NCI-H2227 treated with DMSO at 0.1 percent for 48 hours (cell line): ENCODE measurements at places on chromosomes 16 and 17.

DNA sequence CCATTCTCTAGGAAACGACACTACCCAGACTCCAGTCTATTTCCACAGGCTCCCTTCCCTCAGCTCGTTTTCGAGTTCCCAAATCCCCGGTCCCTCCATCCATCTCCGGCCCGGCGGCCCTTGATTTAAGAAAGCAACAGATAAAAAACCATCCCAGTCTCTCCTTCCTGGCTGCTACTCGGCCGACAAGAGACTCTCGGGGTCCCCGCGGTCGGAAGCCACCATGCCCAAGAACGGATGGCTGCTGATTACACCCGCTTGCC, 182 bp downstream of the RPL26 start:
- no peak for DNase-seq

DNA sequence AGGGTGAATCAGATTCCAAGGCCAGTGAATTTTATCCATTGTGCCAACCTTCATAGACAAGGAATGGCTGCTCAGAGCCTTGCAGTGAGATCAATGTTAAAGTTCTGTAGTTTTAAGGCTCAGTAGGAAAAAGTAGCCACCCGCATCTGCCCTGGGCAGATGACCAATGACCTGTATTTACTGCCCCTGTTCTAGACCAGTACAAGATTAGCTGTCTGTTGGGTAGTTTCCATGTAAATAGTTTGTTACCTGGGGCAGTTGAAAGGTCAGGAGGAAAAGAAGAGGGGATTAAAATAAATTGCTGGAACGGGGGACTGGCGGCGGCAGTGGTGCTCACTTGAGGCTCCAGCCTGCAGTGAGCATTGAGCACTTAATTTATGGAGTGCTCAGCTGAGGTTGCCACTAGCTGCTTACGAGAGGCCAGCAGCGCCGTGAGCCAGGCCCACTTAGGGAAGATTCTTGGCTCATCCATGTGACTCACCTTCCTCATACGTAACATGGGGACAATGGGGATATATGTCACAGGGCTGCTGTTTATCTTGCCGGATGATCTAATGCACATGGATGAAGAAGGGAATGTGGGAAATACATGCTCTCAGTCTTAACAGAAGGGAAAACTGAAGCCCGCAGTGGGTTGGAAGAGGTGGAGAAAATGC, 10.7 kb upstream of the NOS2 start:
- peak; percentile 10 for DNase-seq

DNA sequence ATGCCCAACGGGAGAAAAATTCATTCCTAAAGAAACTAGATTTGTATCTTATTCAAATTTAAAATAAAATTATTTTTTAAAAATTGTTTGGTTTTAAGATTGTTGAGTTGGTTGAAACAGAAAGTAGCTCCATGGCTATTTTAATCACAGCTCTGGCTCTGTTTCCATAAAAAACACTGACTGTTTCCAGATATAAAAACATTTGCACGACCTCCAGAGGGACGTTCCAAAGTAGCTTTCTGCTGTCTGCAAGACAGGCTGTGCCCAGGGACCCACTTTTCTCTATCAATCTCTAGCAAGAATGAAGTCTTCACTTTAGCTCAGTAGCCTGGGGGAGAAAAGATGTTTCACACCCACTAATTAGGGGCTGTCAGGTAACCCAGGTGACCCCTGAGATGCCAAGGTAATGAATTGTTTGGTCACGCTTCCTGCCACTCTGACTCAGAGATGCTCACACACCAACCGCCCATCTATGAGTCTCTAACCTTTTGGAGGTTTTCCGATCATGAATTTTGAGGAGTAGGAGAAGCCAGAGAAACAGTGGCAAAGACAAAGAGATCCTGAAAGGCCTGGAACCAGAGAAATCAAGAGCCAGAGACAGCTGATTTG, 220.1 kb upstream of the SOX9 start:
- DNase-seq: peak; percentile 56

DNA sequence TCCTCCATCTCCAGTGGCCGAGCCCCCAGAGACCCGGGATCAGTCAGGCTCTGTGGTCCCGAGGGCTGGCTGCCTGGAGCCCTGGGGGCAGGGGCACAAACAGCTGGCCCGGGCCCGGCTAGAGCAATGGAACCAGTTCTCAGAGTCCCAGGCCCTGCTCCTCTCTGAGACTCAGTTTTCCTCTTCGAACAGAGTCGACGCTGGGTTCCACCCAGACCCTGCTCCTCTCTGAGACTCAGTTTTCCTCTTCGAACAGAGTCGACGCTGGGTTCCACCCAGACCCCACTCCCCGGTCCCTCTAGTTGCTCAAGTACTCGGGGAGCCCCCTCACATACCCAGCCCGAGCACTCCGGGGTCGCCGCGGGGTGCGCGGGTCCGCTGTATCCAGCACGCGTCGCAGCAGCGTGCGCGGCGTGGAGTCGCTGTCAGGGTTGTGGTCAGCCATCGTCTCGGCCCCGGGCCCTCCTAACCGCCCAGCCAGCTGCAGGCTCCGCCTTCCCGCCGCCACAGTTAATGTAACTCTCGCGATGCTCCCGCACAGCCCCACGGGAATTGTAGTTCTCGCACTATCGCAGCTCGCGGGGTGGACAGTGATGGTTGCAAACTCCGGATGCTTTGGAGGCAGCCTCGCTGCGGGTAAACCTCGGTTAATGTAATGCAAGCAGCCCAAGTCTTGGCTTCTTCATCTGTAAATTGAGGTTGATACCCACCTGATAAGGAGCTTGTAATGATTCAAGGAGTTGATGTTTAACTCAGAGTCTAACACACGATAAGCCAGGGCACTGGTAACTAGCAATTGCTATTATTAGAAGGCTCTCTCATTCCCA, 8.5 kb upstream of the THAP11 start:
- DNase-seq: peak; percentile 83

GRCh38 chr16:89538286-89538685, 22.2 kb upstream of the RPL13 start:
- DNase-seq: no peak

DNA sequence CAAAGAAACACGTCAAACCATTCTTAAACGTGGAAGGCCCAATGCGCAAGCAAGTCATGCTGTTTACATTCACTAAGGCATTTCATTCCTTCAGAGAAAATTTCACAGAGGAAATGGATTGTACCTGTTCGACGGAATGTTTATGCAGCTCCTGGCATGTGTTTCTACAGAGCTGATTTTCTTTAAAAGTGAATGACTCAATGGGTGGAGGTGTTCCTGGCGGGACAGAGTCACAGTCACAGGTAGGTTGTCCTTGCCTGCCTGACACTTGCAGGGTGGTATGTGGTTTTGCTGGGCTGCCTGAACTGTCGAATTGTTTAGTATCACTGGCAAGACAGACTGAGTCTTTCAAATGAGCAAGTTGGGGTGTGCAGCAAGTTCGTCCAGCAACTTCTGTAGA, 11.6 kb downstream of the PALB2 start:
- no peak for DNase-seq

DNA sequence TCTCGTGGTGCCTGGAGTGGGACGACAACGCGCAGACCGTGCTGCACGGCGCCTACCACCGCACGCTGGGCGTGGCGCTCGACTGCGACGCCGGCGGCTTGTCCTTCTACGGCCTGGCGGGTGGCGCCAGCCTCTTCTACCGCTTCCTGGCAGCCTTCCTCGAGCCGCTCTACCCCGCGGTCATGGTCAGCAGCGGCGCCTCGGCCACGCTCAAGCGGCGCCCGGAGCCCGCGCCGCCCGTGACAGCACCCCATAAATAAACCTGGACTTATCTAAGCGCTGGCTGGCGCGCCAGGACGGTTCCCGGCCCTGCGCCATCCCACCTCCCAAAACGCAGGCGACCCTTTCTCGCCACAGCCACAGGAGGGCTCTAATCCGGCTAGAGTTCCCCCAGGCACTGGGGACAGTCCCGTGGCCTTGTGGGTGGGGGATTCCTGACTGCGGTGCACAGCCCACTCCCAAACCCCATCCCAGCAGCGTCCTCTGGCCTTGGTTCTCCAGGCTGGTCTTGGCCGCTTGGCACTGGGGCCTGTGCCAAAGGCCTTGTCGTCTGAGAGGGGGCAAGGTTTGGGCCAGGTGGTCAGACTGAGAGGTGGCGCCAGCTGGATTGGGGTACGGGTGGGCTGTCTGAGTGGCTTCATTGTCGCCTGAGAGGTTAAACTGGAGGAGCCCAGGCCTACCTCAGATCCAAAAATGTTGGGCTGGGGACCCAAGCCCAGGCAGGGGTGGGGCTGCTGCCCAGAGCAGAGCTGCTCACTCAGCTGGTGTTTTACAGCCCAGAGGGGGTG, 10.1 kb upstream of the SLC16A5 start:
- DNase-seq: no peak

DNA sequence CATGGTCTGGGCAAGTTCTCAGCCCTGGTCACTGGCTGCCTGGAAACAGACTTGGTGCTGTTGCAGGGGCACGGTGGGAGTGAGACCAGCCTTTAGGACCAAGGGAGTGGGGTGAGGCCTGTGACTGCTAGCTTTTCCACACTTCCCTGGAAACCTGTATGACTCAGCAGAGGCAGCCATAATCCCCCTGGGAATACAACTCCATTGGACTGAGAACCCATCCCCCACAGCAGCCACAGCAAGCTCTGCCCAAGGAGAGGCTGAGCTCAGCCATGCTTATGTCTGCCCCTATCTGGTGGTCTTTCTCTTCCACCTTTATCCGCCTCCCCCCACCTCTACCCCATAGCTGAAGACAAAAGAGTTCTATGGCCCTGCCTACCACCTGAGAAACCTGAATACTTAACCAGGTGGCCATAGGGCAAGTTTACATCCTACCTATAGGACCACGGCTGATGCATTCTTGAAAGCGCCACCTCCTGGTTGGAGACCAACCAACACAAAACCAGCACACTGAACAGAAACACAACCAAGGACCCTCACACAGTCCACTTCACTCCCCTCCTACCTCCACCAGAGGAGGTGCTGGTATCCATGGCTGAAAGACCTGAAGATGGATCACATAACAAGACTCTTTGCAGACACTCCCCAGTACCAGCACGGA, 816.2 kb upstream of the SOX9 start:
- DNase-seq: no peak

- no peak for DNase-seq
Observed at GRCh38 chr17:6706499-6706898, 6.7 kb downstream of the SLC13A5 start.

DNA sequence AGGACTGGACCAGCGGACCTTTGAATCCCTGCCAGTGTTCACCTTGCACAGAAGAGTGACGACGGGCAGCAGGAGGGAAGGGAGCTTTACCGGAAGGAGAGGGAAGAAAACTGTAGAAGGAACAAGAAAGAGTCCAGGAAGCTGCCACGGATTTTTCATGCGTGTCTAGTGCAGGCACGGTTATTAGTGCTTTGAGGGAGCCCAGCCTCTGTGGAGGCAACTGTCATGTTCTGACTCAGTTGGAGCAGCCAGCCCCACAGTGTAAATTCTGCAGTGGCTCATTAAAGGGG, 6.5 kb upstream of the HOXB13 start:
- no peak for DNase-seq

- no peak for DNase-seq
Observed at GRCh38 chr16:57711346-57711745, 16.7 kb downstream of the DRC7 start.

GRCh38 chr16:8258523-8258922, 331.8 kb downstream of the TMEM114 start:
- no peak for DNase-seq

GRCh38 chr17:62085511-62086408, 20.7 kb upstream of the MED13 start:
- no peak for DNase-seq

GRCh38 chr17:66915204-66915611, 49.3 kb upstream of the CACNG4 start:
- no peak for DNase-seq

DNA sequence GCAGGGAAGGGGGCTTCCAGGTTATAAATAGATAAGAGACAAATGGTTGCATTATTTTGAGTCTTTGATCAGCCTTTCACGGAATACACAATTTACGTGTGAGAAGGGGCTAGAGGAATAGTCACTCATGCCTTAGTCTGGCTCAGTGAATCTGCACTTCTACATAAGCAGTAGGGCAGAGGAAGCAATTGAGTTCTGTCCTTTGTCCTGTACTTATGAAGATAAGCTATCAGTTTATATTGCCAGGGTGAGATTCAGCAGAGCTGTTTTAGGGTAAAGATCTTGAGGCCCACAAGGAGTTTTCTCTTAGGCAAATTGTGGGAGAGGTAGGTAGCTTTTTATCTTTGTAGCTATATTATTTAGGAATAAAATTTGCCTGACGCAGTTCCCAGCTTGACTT, 33.3 kb downstream of the TOM1L1 start:
- no peak for DNase-seq
